ENCODE measurements at places on chromosomes 6 and 20.

DNA sequence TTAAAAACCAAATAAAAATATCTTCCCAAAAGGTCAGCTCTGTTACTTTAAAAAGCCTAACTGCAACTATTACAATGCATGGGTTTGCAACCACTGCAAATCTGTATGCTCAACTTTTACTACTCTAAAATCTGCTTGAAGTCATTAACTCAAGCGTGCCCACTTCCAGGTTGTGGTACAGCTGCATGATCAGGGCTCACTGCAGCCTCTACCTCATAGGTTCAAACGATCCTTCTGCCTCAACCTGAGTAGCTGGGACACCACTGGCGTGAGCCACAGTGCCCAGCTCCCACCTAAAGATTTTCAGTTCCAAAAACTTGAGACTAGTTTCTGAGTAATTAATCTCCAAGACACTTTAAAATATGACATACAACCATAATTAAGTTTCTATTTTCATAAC, 8.2 kb downstream of the DIDO1 start:
- DNase-seq, result no peak

DNA sequence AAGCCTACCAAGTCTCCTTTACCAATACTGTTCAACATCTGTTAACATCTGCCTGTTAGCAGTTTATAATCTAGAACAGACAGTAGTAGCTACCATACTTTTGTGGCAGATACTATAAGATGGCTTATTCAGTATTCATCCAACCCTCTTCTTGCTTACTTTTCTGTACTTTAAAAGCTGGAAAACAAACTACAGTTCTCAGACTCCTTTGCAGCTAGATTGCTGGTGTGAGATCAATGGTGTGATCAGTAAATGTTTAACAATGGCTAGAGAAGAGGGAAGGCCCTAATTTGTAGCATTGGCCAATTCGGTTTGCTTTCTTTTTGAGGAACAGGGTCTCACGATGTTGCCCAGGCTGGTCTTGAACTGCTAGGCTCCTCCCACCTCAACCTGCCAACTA, 3.5 kb upstream of the REV3L start:
- DNase-seq, result no peak

- DNase-seq, result no peak
Observed at GRCh38 chr6:56593801-56594318, 48.8 kb downstream of the DST start.

DNA sequence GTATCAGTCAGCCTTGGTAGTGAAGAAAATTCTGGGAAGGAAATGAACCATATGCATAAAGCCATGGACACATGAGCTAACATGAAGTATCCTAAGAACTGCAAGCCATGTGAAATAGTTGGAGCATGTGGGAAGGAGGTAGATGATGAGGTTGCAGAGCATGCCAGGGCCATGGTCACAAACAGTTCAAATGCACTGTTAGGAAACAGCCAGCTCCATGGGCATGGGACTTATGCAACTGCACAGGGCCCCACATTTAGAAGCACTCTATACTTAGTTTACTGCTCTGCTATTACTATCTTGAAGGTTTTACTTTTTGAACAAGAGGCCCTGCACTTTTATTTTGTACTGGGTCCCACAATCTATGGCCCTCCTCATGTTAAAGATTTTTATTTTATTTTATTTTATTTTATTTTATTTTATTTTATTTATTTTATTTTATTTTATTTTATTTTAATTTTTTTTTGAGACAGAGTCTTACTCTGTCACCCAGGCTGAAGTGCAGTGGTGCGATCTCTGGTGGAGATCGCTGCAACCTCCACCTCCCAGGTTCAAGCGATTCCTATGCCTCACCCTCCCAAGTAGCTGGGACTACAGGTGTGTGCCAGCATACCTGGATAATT, 169.1 kb downstream of the IBTK start:
- DNase-seq, result no peak

DNA sequence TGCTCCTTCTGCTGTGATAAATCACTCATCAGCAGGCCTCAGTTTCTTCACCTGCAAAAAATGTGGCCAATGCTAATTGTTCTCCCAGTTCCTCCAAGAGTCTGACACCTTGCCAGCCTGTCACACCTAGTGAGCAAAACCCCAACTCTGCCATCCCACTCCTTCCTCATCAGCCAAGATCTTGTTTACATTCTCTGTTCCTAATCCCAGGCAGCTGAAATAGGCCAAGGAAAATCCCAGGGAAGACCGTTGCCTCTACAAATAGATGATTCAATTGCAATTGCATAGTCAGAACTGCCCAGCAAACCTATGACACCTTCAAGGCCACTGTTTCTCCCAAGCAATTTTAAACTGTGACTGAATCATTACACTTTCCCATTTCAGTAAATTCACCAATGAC, 78.7 kb downstream of the GMDS start:
- no peak for DNase-seq

GRCh38 chr20:50029697-50030461, 47.1 kb downstream of the SNAI1 start:
- no peak for DNase-seq

GRCh38 chr6:125867483-125867942, 76.8 kb downstream of the NCOA7 start:
- no peak for DNase-seq

- no peak for DNase-seq
Observed at GRCh38 chr6:26124781-26125685, 37.8 kb downstream of the HFE start.

GRCh38 chr6:51934098-51934497, 153.3 kb downstream of the PKHD1 start:
- no peak for DNase-seq

GRCh38 chr6:156010-156409, 136.3 kb upstream of the DUSP22 start:
- DNase-seq, result no peak

GRCh38 chr6:79543886-79544285, 6.7 kb upstream of the LCA5 start:
- no peak for DNase-seq

- DNase-seq, result no peak
Observed at GRCh38 chr6:2688401-2689064, 62.2 kb downstream of the MYLK4 start.

All from NCI-H1694 (cell line).